Body of pancreas (tissue), 4 donors: ENCODE measurements at places on chromosomes 5 and 9.

GRCh38 chr9:108012886-108013665, 523.5 kb upstream of the KLF4 start:
- no peak for DNase-seq

DNA sequence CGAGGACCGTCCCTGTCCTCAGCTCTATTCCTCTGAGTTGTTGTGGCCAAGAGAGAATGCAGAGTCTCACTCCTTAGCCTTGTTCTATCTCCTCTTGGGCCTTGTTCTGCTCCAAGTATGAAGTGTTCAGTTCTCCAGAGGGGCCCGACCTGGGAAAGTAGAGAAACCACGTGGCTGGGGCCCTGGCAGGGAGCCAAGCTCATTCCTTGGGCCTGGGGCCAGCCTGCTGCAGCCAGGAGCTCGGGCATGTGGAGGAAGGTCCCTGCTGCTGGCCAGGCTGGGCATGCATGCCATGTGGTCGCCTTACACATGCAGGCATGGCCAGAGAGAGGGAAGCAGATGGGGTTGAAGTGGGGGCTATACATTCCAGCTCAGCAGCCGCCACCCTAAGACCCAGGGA, 60.7 kb downstream of the COL27A1 start:
- peak; percentile 89 for DNase-seq

GRCh38 chr9:114908104-114908622, 22.2 kb downstream of the TNFSF8 start:
- peak; percentile 47 for DNase-seq

DNA sequence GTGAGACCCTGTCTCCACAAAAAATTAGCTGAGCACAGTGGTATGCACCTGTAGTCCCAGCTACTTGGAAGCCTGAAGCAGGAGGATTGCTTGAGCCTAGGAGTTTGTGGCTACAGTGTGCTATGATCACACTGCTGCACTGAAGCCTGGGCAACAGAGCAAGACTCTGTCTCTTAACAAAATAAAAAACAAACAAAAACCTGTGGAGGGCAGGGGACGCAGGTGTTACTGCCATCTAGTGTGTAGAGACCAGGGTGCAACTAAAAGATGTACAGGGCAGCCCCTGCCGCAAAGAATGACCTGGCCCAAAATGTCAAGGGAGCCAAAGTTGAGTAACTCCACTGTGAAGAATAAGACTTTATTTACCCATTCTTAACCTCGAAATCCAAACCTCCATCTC, 27.1 kb downstream of the ASPN start:
- DNase-seq, result no peak

- DNase-seq, result no peak
These were observed 4.3 kb downstream of the SPINK4 start for GRCh38 chr9:33244137-33244784.

DNA sequence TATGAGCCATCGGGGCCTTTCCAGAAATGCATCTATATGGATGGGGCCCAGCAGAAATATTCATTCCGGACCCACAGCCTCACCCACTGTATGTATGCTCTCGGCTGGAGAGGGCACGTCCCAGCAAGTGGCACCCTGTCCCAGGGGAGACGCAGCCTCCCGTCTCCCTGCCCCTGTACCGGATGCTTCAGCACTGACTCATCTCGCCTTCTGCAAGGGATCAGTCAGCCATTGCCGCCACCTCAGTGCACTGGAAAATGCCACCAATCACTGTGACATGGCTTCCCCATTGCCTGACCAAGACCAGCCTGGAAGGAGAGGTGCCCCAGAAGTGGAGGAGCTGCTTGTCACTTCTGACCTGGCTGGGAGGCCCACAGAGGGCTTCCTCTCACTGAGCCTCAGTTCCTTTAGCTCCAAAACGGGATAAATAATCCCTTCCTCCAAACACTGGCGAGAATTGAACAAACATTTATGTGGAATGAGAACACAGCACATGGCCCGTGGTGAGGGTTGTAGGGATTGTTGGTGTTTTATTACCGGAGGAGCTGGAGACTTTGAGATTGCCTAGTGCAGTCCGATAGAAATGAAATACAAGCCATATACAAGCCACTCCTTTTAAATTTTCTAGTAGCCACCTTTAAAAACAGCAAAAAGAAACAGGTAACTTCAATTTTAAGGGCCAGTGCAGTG, 43.9 kb upstream of the ORM1 start:
- DNase-seq, result no peak
